Stimulated activated CD4-positive, alpha-beta T cell treated with anti-CD3 and anti-CD28 coated beads, Interleukin-1b, Interleukin-23, amount 100 ng/mL, for 1 hour (primary cell): ENCODE measurements at places on chromosomes 7 and 10.

- no peak for DNase-seq
Observed at GRCh38 chr7:100967292-100967863, 2.0 kb upstream of the MUC12 start.

GRCh38 chr10:15227611-15228372, 59.3 kb upstream of the NMT2 start:
- DNase-seq = no peak

GRCh38 chr10:76086761-76087639, 655.6 kb downstream of the LRMDA start:
- no peak for DNase-seq

GRCh38 chr10:117074621-117075020, 63.4 kb downstream of the VAX1 start:
- DNase-seq = no peak

DNA sequence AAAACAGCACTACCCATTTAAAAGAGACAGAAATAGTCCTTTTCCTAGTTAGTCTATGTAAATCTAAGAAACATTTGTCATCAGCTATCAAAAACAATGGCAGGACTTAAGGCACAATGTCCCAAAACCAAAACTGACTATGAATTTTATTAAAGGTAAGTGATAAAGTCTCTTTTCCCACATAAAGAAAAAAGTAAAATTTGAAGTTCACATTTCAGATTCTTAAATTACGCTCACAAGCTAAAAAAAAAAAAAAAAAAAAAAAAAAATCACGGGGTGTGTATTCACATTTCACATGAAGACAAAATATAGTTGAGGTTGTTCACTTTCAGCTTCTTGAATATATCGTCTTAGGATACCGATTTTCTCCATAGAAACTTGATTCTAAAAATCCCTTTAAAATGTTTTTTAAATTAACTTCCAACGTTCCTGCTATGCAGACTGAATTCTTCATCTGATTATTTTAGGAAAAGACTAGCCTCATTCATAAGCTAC, 1.6 kb downstream of the P4HA1 start:
- DNase-seq = no peak

GRCh38 chr7:1886361-1887064, 216.4 kb downstream of the ELFN1 start:
- no peak for DNase-seq

DNA sequence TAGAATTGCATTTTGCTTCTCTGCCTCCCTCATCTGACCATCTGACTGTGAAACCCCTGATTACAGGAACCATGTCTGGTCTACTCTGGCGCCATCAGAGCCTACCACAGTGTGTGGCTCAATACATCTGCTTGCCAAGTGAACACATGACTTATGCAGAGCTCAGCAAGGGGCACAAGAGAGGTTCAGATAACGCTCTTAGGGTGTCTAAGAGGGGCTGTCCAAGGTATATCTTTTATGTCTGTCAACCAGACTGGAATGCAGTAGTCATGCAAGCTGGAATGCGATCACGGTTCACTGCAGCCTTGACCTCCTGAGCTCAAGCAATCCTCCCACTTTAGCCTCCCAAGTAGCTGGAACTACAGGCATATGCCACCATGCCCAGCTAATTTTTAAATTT, 10.3 kb upstream of the RRP12 start:
- no peak for DNase-seq

- DNase-seq = no peak
Observed at GRCh38 chr7:106059556-106059955, 52.6 kb downstream of the SYPL1 start.
